ENCODE measurements at places on chromosomes 2 and 18.

- DNase-seq = no peak
These were observed 77.7 kb upstream of the PELI1 start for GRCh38 chr2:64221935-64222334.

- DNase-seq = no peak
These were observed 1636.4 kb upstream of the NXPH2 start for GRCh38 chr2:140416577-140416976.

GRCh38 chr2:37912056-37912455 is 13.0 kb upstream of the RMDN2 start:
- DNase-seq = no peak

- no peak for DNase-seq
These were observed 100.1 kb downstream of the ZNF516 start for GRCh38 chr18:76394780-76395476.

- no peak for DNase-seq
These were observed 143.4 kb downstream of the CYRIA start for GRCh38 chr2:16522031-16522831.

DNA sequence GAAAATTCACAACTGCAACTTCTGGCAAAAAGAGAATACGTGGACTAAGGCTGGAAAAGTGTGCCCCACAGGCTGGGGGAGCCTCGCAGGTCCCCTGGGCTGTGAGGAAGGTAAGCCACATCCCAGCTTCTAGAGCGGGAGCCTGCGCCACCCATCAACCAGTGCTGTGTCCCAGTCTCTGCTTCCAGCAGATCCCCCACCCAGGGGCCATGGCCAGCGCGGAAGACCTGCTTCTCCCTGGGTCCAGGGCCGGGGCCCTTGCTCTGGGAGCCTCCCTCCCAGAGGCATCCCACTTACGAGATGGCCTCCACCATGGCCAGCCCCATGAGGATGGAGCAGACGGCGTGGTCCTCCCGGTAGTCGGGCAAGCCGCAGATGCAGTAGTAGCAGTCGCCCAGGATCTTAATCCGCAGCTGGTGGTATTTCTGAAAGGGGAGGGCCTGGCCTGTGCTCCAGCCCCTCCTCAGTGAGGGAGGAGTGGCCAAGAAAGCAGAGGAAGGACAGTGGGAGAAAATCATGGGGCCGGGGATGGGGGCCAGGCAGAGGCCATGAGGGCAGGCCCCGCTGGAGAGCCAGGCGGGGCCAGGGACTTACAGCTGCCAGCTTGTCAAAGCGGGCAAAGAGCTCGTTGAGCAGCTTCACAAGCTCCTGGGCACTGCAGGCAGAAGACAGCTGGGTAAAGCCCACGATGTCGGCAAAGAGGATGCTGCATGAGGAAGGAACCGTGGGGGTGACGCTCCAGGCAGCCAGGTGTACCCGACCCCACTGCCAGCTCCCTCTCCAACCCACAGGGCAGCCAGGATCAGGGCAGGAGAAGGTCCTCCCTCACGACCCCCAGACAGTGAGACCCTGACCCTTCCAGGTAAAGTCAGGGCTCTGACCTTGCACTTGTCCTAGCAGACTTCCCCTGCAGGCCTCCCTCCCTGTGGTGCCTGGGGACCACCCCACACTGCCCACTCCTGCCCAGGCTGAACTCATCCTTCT is 48.0 kb downstream of the CENPO start:
- no peak for DNase-seq

DNA sequence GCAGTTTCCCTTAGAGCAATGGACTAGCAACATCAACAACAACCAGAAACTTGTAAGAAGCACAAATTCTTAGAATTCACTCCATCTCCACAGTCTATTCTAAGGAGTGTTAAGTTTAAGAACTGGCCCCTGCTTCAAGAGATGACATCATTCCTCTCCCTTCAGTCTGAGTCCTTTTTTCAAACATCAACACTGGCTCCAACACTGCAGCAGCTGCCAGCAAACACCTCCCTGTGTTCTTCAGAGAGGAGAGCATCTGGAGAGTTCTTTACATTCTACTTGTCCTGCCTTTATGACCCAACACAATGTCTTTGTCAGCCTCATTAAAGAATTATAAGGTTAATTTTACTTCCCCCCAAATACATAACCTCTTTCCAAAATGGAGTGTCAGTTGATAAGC is 122.3 kb downstream of the HNMT start:
- no peak for DNase-seq

GRCh38 chr2:167928434-167928833 is 319.0 kb downstream of the STK39 start:
- DNase-seq = no peak

- no peak for DNase-seq
These were observed 248.0 kb downstream of the TMEM182 start for GRCh38 chr2:103009871-103010270.
